Activated CD4-positive, alpha-beta T cell treated with anti-CD3 and anti-CD28 coated beads for 36 hours (primary cell): ENCODE measurements at places on chromosomes 7 and 10.

GRCh38 chr10:55203319-55203718 lies 402.3 kb upstream of the PCDH15 start:
- no peak for DNase-seq

- no peak for DNase-seq
These were observed 4.3 kb upstream of the KAT6B start for GRCh38 chr10:74822101-74822500.

GRCh38 chr7:149005427-149006344 lies 22.6 kb downstream of the PDIA4 start:
- peak; percentile 90 for DNase-seq

GRCh38 chr7:46133072-46133471 lies 212.0 kb upstream of the IGFBP3 start:
- DNase-seq: no peak

- DNase-seq: no peak
These were observed 4.9 kb downstream of the PURB start for GRCh38 chr7:44880317-44881018.

GRCh38 chr10:83685458-83685857 lies 453.9 kb upstream of the GHITM start:
- no peak for DNase-seq

GRCh38 chr10:114499630-114500190 lies 95.4 kb upstream of the AFAP1L2 start:
- DNase-seq: peak; percentile 89

GRCh38 chr7:133195868-133196267 lies 57.0 kb upstream of the EXOC4 start:
- DNase-seq: no peak

GRCh38 chr10:96709525-96709924 lies 10.8 kb downstream of the PIK3AP1 start:
- no peak for DNase-seq

DNA sequence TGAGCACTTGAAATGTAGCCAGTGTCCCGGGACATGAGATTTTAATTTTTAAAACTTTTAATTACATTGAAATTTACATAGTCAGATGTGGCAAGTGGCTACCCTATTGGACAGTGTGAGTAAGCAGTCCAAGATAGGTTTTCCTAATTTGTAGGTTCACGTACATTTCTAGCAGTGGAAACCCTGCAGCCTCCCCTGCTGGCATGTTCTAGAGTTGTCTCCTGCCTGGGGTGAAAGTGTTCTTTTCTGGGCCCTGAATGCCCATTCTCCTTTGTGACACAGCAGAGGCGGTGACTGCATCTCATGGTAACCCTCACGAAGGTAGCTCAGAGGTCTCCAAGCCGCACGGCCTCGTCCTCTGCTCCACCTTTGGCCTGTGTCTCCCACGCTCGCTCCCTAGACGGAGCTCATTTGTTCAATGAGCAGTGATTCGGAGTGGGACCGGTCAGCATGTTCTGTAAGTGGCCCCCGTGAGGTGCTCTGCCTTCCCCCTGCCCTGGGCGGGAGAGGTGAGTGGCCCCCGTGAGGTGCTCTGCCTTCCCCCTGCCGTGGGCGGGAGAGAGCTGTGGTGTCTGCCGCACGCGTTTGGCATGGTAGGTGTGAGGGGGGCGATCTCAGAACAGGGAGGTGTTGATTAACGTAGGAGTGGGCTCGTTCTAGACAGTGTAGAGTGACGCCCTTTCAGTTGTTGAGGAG lies 18.0 kb downstream of the WDR37 start:
- no peak for DNase-seq
